ENCODE measurements at places on chromosomes 5 and 9.
A peak's percentile ranks its signal among the peaks of the same experiment; 100 is the strongest.

DNA sequence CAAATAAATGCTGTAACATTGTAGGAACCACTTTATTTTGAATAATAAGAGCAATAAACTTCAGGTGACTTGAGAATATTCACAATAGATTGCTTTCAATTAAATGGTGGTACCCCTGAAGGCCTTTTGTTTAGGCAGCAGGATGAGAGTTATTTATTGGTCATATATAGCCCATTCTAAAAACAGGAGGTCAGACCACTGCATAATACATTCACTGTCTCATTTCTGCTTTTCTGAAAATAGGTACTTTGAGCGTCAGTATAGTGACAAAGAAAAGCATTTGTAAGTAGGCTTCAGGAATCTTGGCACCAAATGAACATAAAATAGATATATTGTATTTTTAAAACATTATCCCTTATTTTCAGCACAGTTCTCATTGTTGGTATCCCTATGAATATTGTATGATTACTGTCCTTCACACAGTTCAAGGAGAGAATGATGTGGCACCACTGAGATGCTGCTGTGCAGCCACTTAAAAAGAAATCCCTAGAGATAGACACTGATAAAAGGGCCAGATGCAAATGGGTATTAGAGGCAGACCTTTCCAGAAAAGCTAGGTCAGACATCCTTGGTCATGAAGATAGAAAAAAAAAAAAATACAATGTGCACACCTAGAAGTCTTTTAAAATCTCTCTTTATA, 381.8 kb upstream of the ST8SIA4 start:
- DNase-seq: no peak

DNA sequence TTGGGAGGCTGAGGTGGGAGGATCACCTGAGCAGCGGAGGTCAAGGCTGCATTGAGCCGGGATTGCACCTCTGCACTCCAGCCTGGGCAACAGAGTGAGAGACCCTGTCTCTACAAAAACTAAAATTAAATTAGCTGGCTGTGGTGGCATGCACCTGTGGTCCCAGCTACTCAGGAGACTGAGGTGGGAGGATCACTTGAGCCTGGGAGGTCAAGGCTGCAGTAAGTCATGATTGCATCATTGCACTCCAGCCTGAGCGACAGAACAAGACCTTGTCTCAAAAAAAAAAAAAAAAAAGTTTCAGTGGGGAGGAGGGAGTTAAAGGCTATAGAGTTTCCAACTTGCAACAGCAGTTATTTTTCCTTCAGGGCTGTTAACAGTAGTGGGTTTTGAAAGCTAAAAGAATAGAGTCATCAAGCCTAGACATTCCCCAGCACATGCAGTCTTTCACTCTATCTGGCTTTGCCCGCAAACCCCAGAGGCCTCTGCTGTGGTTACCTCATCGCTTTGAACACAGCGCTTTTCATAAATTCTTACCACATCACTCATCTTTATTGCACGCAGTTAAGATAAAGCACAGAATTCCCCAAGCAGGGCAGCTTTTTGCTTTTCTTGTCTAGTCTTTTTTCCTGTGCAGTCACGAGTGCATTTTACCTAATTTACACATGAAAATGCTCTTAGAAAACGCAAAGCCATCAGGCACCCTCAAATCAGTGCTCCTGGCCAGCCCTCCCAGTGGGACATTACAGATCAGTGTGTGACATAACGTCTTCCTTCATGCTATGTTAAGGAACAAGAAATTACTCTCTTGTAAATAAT, 8.7 kb upstream of the SLC2A8 start:
- DNase-seq: peak; percentile 92

DNA sequence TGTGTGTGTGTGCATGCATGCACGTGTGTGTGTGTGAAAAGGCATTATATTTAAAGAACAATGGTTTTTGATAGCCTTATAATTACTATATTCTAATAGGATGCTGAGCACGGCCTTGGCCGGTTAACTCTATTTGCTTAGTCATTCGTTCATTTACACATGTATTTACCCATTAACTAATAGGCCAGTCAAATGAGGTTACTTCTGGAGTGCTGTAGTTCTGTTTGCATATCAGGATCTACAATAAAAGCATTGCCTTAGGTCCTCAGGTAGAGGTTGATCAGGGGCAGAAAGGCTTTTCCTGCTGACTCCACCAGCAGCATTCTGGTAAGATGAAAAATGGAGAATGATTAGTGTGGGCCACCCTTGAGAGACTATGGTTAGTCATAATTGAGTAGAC, 219.0 kb downstream of the COMMD10 start:
- DNase-seq: no peak

DNA sequence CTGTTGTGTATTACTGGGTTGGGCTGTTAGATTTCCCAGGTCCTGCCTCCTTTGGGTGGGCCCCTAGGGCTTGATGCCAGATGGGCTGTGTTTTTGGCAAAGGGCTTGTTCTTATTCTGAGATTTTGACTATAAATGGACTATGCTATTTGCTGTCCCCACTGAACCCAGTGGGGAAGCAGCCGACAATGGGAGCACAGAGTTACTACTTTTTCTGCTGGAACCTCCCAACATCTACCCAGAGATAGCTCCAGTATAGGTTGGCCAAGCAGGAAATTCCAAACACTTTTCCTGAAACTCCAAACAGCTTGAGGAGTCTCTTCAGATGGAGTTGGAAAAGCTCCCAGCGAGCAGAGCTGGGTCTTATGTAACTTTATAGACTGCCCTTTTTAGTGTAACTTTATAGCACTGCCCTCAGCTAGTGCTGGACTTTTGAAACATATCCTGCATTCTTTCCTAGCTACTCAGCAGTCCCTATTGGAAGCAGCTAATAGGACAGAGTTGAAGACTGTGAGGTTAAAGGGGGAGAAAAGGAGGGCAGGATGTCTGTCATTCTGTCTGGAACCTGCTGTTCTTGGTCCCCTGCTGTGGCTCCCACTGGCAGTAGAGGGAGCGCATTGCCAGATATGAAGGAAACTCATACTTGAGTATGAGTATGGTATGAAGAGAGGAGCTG, 21.0 kb downstream of the RUSC2 start:
- peak; percentile 50 for DNase-seq

DNA sequence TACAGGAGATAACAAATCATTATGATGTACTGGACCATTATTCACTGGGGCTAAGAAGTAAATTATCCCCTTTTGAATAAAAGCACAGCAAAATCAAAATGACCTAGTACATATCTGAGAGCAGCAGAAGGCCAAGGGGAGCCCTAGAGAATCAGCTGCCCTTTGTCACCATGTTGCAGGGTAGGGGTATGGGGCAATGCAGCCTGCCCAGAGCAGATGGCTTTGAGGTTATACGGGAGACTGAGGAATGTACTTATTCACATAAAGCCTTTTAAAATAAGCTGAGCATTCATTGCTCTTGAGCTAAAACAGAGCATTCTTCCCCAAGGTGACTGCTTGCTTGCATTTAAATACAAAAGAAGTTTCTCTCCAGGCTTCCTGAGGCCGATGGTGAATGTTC, 2.6 kb upstream of the TNFAIP8 start:
- DNase-seq: no peak

DNA sequence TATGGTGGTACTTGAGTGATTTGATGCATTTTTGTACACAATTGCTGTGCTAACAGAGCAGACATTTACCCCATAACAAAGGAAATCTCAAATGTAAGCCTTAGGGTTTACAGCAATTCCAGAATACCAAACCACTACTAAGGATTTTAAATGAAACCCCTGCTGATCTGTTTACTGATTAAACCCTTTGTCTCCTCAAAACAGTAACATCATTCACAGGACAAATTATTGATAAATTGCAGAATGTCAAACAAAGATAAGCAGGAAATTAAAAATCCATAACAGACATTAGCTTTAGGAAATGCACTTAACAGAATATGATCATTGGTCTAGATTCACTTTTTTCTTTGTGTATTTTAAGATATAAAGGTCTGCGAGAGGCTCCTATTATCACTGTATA, 1016.4 kb upstream of the DMAC1 start:
- DNase-seq: no peak

- DNase-seq: no peak
These were observed 709 bp downstream of the UAP1L1 start for GRCh38 chr9:137077758-137078693.

DNA sequence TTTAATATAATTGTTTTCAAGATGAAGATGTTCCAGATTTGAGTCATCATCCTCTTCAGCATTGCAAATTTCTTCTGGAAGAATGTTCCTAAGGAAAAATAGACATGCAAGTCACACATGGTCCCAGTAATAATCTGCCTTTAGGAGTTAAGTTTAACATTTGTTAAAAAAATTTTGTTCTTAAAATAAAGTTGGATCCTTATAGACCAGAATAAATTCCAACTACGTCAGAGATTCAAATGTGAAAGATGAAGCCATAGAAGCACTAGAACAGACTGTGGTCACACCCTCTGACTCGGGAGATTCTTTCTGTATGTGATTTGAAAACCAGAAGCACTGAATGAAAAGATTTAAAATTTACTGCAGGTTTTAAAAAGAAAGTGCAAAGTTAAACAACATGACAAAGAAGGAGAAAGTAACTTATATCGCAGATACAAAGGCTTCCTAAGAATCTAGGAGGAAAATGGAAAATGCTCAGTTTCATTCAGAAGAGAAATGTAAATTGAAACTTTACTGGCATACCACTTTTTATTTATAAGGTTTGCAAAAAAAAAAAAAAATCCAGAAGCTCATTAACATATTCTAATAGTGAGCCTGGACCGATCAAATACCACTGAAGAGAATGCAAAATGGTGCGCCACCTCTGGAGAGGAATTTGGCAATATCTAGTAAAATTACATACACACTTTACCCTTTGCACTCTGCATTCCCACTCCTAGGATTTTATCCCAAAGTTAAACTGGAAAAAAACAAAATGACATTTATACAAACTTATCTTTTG, 14.3 kb upstream of the ASPN start:
- DNase-seq: no peak

GRCh38 chr9:133707065-133707762, 30.9 kb downstream of the SARDH start:
- no peak for DNase-seq

DNA sequence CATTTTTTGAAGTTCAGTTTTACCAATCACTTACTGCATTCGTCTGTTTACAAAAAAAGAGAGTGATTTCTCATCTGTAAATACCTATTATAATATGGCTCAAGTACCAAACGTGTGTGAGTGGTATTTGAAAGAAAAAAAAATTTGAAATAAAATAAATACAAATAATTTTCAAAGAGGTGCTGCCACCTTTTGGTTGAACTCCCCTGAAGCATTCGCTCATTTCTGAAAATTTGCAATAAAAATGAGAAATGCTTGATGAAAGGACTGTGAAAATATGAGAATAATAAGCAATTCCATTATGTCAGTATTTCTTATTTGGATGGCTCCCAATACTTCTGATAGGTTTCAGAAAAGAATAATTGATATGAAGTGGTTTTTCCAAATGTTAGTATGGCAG, 409.9 kb downstream of the CTNND2 start:
- no peak for DNase-seq

GRCh38 chr5:150603491-150603890, 37.0 kb upstream of the SYNPO start:
- no peak for DNase-seq

DNA sequence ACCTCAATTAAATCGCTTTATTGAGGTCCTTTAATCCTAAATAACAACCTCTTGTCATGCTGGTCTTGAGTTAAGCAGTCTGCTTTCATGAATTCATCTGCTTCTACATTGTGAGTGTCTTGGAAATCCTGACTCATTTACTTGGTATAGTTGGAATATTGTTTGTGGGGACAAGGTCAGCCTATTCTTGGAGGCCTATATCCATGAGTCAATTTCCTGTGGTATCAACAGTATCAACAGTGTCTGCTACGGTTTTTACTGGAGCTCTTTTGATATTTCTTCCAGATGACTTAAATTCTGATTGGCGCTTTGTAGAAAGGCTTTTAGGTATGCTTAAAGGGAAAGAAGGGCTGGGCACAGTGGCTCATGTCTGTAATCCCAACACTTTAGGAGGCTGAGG, 71.2 kb upstream of the PARP8 start:
- DNase-seq: no peak

DNA sequence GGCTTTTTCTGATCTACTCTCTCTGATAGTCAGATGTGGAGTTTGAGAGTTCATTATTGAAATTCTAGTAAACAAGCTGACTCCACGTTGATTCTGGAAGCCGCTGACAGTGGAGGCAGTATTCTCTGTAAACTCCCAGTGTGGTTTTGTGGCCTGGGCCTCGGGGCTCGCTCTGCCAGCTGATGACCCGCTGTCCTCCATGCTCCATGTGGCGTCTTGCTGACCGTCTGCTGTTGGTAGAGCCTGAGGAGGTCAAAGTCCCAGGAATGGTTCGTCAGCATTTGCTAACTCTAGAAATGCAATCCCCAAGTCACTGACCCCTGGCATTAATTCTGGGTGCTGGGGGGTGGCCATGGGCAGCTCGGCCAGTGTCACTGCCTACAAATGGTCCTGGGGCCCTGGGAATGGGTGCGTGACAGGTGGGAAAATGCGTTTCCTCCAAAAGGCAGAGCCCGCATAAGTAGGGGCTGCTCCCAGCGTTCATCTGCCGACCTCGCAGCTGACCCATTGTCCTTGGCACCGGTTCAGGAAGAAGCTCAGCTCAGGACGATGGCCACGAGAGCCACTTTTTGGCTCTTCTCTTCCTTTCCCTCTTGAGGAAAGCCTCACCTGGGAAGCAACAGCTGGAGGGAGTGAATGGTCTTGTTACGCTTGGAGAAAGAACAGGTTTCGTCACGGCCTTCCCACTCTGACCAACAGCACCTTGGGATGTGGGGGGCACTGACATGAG, 55.1 kb downstream of the MRPL36 start:
- DNase-seq: no peak

- DNase-seq: no peak
These were observed 53.1 kb downstream of the SYK start for GRCh38 chr9:90854637-90855175.

GRCh38 chr5:177369645-177370440, 12.1 kb downstream of the RGS14 start:
- DNase-seq: no peak
